Stimulated activated CD4-positive, alpha-beta T cell treated with anti-CD3 and anti-CD28 coated beads, Interleukin-1b, Interleukin-23, amount 100 ng/mL, for 1 hour (primary cell): ENCODE measurements at places on chromosomes 12 and 14.

- DNase-seq: no peak
Measured at GRCh38 chr14:48973151-48973550, 613.0 kb downstream of the RPS29 start.

GRCh38 chr12:7483343-7483742, 20.2 kb downstream of the CD163 start:
- DNase-seq: no peak

DNA sequence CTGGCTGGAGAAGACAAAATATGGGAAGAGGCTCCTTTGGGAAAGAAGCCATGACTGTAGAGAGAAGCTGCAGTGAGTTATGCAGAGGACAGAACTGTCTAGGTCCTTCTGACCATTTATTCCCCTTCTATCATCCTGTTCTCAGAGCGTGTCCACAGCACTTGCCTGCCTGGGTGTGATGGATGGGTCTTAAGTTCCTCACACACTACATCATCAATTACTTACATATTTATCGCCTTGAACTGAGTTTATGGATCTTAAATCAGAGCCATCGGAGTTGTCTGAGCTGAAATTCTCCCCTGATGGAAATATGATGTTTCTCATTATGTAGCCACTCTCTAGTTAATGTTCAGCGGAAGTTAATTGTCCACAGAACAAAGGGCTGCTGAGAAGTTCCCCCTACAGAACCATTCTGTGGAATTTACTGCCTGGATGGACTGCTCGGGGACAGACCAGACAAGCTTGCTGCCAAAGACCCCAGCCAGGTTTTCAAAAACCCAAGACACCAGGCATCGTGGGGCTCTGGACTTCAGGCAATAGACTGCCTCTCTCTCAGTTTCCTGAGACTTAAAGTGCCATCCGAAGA, 232.5 kb upstream of the NOS1 start:
- DNase-seq: no peak

DNA sequence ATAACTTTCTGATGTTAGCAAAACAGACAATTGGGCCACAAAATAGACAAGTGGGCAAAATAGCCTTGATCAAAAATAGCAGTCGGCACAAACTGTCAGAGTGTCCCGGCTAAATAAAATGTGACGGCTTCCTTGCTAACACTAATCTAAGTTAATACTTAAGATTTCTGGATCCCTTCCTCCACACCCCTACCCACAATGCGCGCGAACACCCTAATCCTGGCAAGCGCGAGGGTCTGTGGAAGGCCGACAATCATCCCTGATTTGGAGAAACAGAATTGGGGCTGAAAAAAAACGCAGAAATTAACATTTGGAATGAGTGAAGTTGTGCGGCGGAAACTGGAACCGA, 489 bp downstream of the CEP290 start:
- DNase-seq: no peak

- no peak for DNase-seq
Measured at GRCh38 chr12:84973026-84973425, 60.4 kb upstream of the SLC6A15 start.

GRCh38 chr14:91036741-91037469, 23.5 kb downstream of the RPS6KA5 start:
- DNase-seq: no peak

DNA sequence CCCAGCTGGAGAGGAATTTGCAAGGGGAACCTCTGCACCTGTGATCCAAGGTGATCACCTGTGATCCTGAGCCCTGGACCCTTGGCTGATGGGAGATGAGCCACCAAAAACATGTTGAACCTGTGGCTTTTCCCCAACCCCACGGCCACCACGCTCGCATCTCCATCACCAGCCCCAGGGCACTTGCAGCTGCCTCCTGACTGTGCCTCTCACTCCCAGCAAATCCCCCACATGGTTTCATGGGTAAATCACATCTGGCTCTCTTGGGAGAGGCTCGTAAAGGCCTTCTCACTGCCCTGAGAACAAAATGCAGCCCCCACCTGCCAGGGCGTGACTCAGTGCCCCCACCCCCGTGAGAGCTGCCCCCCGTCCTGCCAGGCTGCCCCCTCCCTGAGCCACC, 76.0 kb downstream of the RFLNA start:
- no peak for DNase-seq

DNA sequence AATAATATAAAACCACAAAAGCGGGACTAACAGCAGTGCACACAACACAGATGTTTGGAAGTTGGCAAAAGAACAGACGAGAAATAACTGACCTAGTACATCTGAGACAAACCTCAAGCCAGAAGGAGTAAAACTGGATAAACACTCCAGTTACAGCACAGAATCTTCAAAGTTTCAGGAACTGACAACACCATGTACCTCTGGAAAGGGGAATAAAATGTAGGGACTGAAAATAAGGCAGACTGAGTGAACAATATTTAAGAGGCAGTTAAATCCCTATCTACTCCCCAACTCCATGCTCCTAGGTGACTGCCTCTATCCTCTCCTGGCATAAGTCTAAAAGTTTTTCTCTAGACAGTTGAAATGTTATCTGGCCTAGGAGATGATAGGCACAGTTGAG, 57.9 kb downstream of the ZFYVE21 start:
- DNase-seq: no peak

GRCh38 chr12:45409966-45410365, 194.1 kb downstream of the ANO6 start:
- no peak for DNase-seq

DNA sequence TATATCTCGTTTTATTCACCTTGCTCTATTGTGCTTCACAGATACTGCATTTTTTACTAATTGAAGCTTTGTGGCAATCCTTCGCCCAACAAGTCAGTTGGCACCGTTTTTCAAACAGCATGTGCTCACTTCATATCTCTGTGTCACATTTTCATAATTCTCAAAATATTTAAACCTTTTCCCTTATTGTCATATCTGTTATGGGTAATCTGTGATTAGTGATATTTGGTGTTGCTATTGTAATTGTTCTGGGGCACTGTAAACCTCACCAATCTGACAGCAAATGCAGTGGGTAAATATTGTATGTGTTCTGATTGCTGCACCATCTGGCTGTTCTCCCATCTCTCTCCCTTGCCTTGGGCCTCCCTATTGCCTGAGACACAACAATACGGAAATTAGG, 191.3 kb downstream of the BTG1 start:
- DNase-seq: no peak

DNA sequence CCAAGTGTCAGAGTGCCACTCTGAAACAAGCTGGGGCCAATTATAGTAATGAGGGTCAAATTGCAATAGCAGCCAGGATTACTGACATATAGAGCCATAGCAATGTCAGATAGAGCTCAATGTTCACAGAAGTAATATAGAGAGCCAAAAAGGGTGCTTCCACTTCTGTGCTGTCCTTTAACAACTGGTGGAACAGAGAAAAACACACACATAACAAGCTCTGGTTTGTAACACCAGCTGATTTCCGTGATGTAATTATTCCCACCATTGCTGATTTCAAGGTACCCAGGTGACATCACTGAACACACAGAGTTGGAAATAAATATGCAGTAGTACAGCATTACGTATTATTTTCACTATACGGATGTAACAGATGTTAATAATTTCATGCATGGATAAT, 3.0 kb upstream of the CLEC2B start:
- no peak for DNase-seq

GRCh38 chr14:36509069-36509917, 10.7 kb downstream of the NKX2-1 start:
- DNase-seq: no peak

DNA sequence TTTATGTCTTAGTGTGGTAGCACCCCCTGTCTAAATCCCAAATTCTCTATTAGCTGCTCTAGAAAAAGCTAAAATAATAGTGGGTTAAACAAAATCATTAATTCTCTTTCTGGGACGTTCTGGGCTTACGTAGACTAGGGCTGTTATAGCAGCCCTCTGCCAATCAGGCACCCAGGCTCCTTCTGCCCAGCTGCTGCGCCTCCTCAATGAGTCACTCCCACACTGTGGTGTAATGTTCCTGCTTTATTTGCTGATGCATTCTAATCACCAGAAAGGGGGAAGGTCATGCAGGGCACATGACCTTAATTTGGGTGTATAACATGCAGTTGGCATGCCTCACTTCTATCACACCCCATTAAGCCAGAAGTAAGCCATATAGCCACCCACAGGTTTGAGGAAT, 294.5 kb downstream of the GALC start:
- no peak for DNase-seq

DNA sequence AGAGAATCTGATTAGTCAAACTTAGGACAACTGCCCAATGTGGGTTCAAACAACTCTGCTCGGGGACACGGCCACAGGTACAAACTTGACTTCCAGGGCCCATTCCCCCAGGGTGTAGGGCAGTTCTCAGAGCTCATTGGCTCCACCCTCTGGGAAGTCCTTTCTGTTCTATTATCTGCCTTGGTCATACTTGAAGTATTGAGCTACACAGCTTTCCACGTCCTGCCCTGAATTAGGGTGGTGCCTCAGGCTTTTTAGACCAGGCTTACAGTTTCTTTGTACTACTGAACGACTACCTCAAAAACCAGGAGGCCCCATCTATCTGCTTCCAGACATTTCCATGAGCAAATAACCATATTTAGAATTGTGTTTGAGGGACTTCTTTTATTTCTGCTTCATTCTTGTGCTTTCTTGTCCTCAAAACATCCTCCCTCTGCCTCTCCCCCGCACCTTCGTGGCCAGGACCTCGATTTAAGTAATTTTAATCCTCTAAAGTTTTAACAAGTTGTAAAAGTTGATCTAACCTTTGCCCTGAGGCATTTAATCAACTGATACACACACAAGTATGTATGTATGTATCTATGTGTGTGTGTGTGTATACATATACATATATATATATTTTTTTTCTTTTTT, 281.7 kb upstream of the AMIGO2 start:
- no peak for DNase-seq

- DNase-seq: no peak
Measured at GRCh38 chr14:54169254-54169924, 212.8 kb upstream of the BMP4 start.

DNA sequence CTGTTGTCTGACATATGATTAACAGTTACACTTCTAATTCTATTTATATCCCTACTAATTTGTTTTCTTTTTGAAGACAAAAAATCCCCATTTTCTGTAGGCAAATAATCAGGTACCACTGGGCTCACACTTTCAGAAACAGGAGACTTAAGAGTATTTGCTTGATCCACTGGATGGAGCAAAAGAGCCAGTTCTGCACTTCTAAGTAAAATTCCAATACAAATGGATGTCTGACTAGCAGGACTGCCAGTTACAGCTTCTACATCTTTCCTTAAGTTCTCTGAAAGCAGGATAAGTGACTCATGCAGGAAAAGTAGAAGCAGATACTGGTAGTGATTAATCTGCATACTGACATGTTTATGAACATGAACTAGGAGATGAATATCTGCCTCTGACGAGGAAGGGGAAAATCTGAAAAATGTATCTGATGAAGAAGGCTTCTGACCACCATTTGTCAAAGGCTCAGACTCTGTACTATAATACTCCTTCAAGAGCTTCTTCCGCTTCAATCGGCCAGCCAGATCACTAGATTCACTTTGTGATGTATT, 73.8 kb upstream of the ANKS1B start:
- DNase-seq: no peak

DNA sequence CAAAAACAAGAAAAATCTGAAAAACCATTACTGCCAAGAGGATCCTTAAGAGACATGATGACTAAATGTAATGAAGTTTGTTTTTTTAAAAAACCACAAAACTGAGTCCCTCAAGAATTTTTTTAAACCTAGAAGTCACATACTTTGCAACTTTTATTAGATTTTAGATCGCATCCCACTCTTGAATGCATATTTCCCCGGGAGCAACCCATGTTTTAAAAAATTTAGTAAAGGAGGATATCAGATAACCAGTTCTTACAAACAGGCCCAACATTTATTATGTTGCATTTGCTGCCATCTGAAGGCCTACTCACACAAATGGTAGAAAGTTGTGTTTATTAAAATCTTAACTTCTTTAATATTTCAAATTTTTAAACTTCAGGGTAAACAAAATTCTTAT, 44.3 kb upstream of the CCT2 start:
- no peak for DNase-seq

- no peak for DNase-seq
Measured at GRCh38 chr14:102610968-102611811, 18.7 kb downstream of the RCOR1 start.

GRCh38 chr14:85616386-85616885, 86.5 kb downstream of the FLRT2 start:
- no peak for DNase-seq

DNA sequence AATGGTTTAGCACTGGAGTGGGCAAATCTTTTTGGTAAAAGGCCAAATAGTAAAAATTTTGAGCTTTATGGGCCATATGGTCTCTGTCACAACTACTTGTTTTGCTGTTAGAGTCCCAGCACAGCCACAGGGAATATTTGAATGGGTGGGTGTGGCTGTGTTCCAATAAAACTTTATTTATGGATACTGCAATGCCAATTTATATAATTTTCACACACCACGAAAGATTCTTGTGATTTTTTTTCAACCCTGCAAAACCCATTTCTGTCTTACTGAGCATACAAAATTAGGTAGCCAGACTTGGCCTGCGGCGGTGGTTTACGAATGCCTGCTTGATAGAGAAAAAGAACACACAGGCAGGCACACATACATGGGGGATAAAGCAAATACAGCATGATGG, 28.3 kb downstream of the TMEM120B start:
- no peak for DNase-seq

DNA sequence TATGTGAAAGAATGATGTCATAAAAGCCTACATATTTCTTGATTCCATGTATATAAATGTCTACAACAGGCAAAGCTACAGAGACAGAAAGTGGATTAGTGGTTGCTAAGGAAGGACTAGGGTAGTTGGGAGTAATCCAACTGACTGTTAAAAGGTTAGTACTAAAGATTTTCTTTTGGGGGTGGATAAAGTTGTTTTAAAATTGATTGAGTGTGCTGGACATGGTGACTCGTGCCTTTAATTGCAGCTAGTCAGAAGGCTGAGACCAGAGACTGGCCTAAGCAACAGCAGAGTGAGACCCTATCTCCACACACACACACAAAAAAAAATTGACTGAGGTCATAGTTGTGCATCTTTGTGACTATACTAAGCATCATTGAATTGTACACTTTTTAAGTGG, 234.3 kb downstream of the C12orf50 start:
- no peak for DNase-seq

DNA sequence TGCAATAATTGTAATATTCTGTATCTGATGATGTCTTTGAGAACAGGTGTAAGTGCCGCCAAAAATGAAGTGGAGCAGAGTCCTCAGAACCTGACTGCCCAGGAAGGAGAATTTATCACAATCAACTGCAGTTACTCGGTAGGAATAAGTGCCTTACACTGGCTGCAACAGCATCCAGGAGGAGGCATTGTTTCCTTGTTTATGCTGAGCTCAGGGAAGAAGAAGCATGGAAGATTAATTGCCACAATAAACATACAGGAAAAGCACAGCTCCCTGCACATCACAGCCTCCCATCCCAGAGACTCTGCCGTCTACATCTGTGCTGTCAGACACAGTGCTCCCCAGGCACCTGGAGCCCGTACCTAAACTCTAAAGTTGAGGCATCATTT, 268.7 kb downstream of the DAD1 start:
- no peak for DNase-seq
